Activated naive CD4-positive, alpha-beta T cell treated with anti-CD3 and anti-CD28 coated beads for 36 hours (primary cell): ENCODE measurements at places on chromosomes 16 and 17.
A peak's percentile ranks its signal among the peaks of the same experiment; 100 is the strongest.

DNA sequence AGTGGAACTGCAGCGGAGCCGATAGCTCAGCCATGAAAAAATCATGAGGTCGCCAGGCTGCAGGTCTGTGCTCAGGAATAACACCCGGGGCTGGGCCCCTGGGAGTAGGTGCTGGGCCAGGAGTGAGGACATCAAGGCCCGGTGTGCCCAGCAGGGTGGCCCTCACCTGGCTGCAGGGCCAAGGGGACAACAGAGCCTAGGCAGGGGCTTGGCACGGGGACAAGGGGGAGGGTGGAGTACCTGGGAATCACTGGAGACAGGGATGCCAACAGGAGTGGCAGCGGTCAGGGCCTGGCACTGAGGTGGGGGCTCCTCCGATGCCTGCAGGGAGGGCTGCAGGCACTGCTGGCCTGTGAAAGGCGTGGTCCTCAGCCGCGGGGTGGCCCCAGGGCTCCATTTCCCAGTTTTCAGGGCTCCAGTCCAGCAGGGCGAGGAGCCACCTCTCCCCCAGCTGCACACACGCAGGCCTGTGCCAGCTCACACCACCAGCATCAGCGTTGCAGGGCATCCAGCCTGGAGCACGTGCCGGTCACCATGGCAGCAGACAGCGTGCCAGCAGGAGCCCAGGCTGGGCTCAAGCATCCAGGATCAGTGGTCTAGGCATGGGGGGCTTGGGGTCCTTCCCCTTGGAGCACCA is 4.7 kb upstream of the FSCN2 start:
- DNase-seq: no peak

GRCh38 chr17:45787044-45787443 is 2.9 kb downstream of the CRHR1 start:
- DNase-seq: no peak

DNA sequence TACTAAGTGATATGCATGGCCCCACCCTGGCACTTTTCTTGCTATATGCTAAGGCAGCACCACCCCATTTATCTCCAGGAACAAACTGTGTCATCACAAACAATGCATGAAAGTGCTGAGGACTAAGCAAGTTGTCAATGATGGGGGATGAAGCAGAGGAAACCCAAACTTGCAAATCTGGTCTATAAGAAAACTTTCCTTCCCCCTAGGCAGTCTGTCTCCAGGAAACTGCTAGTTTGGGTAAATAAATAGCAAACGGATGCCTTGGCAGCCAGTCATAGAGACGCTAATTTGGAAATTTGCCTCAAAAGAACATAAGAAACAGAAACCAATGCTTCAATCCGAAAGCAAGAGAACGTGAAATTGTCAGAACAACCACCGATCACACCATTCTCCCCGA is 5.6 kb upstream of the HSBP1 start:
- DNase-seq: no peak

DNA sequence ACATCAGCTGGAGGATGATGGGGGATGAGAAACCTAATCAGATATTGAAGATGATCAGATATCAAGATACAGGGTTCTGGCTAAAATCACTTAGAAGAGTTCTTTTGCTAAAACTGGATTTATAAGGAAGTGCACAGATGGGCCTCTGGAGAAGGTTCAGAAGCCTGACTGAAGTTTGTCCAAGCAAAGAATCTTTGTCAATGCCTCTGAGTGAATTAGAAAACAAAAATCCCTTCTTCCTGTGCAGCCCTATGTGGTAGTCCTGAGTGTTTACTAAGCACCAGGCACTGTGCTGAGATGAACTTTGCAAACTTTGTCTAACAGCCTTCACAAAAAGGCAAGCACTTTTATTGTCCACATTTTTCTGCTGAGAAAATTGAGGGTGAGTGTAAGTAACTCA is 11.4 kb upstream of the CENPV start:
- DNase-seq: no peak

GRCh38 chr17:43409131-43409530 is 10.3 kb downstream of the ARL4D start:
- DNase-seq: no peak

- peak; percentile 51 for DNase-seq
Observed at GRCh38 chr16:14186007-14186794, 115.1 kb downstream of the MRTFB start.
